D341Med (cell line): ENCODE measurements at places on chromosomes 7 and 10.

DNA sequence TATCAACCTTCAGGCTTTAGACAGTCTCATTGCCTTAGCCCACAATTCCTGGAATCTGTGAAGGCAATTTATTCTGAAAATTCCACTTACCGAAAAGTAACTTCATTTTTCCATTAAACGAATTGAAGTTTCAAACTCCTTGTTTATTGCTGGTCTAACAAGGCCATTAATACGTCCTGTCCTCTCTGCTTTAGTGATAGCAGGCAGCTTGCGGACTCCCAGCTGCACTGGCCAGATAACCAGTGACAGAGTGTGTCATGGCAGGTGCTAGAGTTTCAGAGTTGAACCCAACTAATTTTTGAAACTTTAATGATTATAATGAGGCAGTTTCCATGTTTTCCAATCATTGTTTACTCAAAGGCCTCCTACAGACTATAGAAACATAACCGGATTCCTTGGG, 31.1 kb downstream of the LOXL4 start:
- DNase-seq: no peak

DNA sequence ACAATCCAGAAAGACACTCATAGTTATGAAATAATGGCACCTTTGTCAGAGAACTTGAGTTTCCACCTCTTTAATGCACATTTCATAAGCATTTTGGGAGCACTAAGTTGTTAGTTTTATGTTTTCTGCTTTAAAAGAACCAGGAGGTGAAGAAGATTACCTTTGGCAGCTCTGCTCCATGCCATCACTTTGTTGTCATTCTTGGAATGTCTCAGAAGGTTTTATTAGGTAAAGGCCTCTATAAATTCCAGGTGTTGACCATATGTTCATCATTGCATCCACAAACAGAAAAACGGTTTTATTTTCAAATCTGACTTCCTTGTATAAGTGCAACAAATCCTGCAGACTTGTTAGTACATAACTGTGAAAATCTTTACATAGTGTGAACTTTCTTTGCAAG, 424.8 kb downstream of the MDFIC start:
- no peak for DNase-seq

DNA sequence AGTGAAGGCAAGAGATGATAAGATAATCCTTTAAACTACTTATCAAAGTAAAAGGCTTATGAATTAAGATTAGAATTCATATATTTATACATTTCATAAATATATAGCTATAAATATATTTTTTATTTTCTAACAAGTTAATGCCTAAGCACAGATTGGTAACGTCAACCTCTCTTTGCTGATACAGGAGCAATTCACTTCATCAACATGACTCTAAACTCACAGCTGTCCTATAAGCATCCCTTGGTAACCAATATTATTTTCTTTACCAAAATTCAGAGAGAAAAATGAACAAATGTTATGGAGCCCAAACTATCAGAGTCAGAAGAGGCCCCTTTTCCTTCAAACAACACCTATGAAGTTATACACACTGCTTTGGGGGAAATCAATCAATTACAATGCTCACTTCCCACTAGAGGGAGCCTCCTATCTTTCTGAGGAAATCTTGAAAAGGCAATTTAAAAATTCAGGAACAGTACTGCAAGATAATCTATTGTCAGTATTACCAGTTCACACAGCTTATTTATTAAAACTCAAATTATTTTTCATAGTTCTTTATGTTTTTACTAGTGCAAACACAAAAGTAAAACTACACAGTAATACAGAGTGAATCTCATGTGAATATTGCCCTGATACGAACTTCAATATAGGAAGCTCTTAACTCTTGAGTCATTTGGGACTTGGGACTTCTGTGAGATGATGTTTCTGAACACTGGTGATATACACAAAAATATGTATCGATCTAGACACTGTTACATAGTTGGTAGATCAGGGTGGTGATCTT, 51.0 kb upstream of the NOBOX start:
- DNase-seq: no peak

- DNase-seq: no peak
These were observed 10.9 kb upstream of the MGAM2 start for GRCh38 chr7:142100634-142101033.

DNA sequence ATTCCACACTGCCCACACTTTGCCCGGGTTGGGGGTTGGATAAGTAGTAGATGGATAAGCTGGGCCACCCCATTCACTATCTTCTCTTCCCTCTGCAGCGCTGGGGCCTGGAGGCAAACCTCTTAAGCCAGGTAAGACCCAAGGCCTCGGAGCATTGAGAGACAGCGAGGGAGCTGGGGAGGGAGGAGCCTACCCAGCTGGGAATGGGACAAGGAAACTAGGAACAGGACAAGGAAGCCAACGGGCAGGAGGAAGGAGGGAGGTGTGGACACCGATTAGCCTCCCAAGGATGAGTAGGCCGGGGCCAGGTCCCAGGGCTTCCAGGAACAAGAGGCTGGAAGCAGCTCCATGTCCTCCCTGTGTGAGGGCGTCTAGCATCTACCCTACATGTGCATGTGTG, 9.6 kb downstream of the ELN start:
- no peak for DNase-seq

- DNase-seq: no peak
These were observed 719.5 kb downstream of the XPNPEP1 start for GRCh38 chr10:109203646-109204353.

GRCh38 chr7:151381098-151381347, 28.8 kb downstream of the WDR86 start:
- DNase-seq: no peak
